Activated CD4-positive, alpha-beta T cell treated with anti-CD3 and anti-CD28 coated beads, Interleukin-10, Interleukin-2, amounts not matched to agents 100 ng/mL and 50 ng/mL, durations not matched to agents 16 hours and 8 hours (primary cell): ENCODE measurements at places on chromosomes 5 and 9.

- no peak for DNase-seq
These were observed 653.4 kb upstream of the ZNF608 start for GRCh38 chr5:125399885-125400284.

GRCh38 chr9:744790-745484 lies 96.6 kb upstream of the DMRT1 start:
- no peak for DNase-seq

GRCh38 chr5:15526413-15526812 lies 26.4 kb downstream of the FBXL7 start:
- no peak for DNase-seq

DNA sequence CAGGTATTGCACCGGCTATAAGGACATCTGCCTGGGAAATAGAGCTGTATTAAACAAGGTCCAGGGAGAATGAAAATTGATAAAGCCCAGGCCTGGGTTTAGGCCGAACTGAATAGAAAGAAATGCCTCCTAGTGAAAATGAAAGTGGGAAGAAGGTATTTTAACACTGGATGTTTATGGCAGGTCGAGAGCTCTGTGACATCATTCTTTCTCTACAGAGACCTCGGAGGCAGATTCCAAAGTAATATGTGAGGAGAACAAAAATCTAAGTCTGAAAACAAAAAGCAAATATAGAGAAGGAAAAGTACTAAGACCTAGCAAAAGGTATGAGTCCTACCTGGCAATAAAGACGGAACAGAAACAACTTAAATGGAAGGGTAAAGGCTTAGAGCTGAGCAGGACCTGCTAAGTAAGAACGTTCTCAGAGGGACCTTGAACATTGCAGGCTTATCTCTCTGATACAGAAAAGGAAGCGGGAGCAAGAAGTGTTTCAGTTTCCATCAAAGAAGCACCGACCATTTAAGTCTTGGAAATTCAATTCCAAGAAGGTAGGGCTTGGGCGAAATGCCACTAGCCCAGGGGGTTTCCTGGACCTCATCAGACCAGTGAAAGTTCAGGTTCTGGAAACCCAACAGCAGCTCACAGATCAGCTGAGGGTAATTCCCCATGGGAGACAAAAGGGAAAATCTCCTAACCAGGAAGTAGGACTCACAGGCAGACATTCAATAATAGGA lies 80.0 kb downstream of the SUSD1 start:
- DNase-seq: no peak

DNA sequence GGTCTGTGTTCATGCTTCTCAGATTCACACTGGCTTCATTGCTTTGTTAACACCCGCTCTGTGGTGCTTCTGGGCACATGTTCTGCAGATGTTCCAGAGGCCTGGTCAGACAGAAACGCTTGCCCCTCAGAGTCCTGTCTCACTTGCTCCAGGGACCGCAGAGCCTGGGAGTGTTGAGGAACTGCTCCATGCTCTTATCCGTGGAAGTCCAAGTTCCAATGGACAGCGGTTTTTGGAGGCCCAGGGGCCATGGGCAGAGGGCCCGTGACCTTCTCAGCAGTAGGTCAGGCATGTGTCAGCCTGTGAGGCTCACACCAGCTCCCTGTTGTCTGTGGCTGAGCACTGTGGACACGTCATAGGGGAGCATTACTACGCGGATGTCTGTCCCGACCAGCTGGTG lies 364.7 kb upstream of the IRX1 start:
- DNase-seq: no peak

DNA sequence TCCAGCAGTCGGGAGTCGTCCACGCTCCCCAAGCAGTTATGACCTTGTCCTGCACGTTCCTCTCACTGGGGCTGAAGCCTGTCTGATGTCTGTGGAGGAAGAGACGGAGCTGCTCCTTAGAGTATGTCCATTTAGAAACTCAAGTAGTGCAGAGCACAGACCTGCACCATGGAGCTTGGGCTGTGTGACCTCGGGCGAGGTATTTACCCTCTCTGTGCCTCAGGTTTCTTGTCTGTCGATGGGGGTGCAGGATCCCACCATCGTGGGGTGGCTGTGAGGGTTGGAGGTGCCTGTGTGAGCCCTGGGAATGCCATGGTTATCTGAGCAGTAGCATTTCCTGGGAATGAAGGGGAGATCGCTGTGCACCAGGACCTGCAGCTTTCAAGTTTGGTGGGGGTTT lies 14.2 kb downstream of the TRAF2 start:
- DNase-seq: no peak

GRCh38 chr5:136023958-136024541 lies 4.7 kb upstream of the TGFBI start:
- DNase-seq: no peak

DNA sequence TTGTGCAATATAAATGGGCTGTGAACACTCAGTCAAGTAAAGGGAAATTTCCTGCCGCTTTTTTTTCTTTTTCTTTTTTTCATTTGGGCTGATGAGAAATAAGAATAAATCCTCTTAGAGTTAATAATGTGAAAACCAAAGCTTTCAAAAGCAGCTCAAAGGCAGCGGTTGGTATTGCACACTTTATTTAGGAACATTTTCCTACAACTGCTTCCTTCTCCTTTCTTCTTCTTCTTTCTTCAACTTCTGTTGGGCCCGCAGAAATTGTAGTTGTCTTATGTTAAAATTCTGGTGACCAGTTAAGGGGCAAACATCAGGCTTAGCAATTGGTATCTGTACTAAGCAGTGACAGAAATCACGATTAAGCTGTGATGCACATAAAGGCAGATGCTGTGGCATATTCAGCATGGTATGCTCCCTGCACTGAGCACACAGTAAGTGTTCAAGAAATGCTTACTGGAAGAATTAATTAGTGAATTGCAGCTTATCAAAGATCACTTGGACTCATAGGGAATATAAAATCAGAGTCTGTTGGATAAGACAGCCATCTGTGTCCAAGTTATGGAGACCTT lies 85.4 kb downstream of the ANKRD55 start:
- DNase-seq: no peak

DNA sequence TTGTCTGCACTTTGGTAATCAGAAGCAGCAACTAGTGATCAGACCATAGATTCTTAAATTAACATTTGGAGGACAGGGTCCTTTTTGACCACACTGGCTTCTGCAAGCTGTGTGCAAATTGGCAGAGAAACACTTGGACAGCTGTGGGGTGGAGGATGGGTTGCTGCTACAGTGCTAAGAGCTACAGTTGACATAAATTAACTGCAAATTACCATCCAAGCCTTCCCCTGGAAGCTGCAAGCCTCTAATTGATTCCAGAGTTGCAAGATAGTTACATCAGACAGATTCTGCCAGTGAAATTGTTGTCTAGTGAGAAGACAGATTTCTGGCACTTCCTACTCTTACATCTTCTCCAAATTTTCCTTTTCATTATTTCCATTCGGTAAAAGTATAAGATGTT lies 517.7 kb downstream of the DIRAS2 start:
- DNase-seq: no peak

- no peak for DNase-seq
These were observed 11.9 kb downstream of the HAND1 start for GRCh38 chr5:154466147-154466546.

DNA sequence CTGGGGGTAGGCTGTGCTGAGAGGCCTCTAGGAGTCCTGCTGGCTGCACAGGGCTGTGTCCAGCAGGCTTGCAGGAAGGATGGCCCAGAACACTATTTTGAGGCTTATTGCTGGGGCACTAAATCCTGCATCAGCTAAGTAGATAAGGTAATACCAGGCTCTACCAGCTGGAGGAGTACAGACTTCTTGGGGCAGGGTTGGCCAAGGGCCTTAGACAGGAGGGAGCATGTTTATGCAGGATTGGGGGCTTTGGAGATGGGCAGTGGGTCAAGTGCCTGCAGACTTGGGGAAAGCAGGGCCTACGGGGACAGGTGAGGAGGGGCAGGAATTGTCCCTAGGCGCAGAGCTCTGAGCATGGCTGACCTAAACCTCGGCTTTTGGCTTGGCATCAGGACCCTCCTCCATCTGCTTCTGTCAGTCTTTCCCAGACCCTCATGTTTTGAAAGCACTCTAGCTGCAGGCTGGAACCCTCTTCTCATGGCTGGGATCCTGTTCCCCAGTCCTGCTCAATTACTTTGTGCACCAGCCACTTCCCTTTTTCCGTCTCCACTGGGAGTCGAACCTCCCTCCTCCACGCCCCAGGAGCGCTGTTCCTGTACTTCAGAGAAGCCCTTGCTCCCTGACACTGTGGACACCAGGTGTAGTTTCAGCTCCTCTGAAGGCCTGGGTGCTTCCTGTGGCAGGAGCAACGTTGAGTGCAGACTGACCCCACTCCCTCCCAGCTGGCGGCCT lies 61.0 kb upstream of the SPTLC1 start:
- peak; percentile 6 for DNase-seq

GRCh38 chr5:56759521-56760216 lies 55.7 kb upstream of the MAP3K1 start:
- DNase-seq: no peak

- DNase-seq: no peak
These were observed 117.9 kb downstream of the NXNL2 start for GRCh38 chr9:88652876-88653275.

DNA sequence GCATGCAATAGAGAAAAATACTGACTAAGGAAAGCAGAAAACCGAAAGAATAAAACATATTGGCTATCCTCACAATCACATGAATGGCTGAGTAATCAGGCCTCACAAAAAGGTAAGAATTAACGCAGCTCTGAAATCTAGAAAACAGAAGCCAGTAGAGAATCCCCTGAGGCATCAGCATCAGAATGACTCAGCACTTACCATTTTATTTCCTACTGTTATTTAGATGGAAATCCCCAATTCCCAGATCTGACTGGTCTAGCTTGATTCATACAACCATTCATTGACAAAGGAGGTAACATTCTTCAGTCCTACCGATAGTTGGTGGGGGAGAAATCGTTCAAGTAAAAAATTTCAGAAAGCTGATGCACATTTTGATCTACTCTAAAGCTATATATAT lies 1408.4 kb upstream of the WWC1 start:
- peak; percentile 8 for DNase-seq

DNA sequence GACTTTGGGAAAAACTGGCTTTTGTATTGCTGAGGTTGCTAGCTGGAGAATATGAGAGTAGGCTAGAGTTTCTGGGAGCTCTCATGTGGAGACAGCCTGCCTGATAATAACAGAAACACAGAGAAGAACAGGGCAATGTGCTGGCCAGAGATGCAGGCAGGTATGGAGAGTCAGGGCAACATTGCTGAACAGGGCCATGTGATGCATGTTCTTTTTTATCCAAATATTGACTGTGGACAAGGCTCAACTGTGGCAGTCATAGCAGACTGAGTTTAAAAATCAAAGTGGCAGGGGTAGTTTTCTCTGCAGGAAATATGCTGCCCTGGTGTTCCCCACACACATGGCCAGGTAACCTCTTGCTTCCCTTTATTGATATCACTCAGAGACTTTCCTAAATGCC lies 381.1 kb downstream of the RASEF start:
- DNase-seq: no peak

GRCh38 chr9:2913026-2913425 lies 69.1 kb upstream of the PUM3 start:
- no peak for DNase-seq

DNA sequence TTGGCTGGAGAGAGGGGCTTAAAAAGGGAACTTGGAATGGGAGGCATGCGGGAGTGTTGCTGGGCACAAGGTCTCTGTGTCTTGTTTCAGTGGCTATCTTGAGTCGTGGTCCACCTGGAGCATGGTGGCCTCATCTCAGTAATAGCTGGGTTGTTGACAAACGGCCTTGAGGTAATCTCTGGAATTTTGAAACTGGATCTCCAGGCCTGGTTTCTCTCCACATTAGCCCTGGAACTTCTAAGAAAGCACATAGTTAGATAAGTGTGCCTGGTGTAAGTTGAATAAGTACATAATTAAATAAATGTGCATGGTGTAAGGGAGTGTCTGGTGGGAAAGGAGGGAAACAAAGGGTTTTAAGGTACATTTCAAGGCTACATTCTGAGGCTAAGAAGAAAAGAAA lies 62.2 kb downstream of the INIP start:
- DNase-seq: no peak

- DNase-seq: no peak
These were observed 10.4 kb upstream of the PTGES start for GRCh38 chr9:129762985-129763926.

GRCh38 chr5:64939772-64940510 lies 171.2 kb downstream of the CWC27 start:
- DNase-seq: no peak

DNA sequence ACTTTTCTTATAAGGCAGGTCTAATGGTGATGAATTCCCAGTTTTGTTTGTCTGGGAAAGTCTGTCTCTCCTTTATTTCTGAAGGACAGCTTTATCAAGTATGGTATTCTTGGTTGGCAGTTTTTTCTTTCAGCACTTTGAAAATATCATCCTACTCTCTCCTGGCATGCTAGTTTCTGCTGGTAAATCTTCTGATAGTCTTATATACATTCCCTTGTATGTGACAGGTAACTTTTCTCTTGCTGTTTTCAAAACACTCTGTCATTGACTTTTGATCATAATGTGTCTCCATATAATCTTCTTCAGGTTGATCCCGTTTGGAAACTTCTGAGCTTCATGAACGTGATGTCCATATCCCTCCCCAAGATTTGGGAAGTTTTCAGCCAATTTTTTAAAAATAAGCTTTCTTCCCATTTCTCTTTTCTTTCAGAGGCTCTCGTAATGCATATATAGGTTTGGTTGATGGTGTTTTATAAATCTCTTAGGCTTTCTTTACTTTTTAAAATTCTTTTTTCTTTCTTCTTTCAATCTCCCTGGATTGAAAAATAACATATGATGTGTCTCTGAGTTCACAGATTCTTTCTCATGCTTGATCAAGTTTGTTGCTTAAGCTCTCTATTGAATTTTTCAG lies 22.5 kb upstream of the GRAMD2B start:
- DNase-seq: no peak

DNA sequence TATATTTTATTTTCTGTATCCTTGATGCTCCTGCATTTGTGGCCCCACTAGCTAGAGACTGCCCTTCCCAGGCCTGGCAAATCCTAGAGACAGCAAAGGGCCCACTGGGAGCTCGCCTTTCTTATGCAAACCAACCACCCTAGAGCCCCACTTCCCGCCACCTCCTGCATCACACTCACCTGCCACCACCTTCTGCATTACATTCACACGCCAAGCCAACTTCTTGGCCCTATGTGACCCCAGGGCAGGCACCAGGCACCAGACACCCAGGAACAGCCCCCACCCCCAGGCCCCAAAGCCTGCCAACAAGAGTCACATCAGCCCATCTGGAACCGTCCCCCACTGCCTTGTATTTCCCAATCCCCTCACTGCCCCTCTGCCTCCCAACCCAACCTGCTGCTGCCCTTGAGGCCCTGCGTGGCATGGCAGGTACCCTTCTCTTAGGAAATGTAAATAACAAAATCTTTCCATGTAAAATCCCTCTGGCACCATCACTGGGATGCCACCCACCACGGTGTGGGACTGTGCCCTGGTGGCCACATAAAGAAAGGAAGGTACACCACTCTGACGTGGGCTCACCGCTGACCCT lies 22.0 kb downstream of the ROR2 start:
- no peak for DNase-seq

GRCh38 chr9:35981699-35982098 lies 23.7 kb upstream of the OR2S2 start:
- no peak for DNase-seq

DNA sequence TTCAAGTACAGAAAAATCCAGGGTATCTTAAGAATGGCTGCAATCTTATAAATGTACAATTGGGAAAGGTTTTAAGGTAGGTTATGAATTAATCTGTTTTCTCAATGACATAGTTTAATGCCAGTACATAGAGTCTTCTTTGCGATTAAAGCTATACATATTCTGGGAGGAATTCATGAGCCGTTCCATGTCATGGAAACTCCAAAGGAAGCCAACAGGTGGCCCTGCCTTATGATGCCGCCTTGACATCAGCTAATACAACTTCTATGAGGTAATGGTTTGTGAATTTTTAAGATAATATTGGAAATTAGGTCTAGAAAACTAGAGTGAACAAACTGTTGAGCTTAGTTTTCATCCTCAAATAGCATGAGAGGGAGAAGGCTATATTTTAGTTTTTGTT lies 713.4 kb downstream of the EFNA5 start:
- DNase-seq: no peak
